ENCODE measurements at places on chromosomes 11 and 22. TPM values are rescaled to one million over a fixed set of nuclear protein-coding genes. Genes with fewer than 3 reads are reported as not detected.

FOLR2 gene
- total RNA-seq, result not detected

PTPRJ gene
- 1.8 TPM for total RNA-seq

OR5A1 gene
- total RNA-seq, result not detected

MPST gene
- 34.7 TPM for total RNA-seq

PNPLA5 gene
- total RNA-seq, result not detected

MPZL3 gene
- total RNA-seq, result 0.26 TPM

TSPAN18 gene
- total RNA-seq, result not detected

USP28 gene
- total RNA-seq, result 19.5 TPM

TMPRSS4 gene
- 0.17 TPM for total RNA-seq

DBX1 gene
- not detected for total RNA-seq

NXPE1 gene
- total RNA-seq, result not detected

YPEL4 gene
- 2.2 TPM for total RNA-seq

VPREB1 gene
- total RNA-seq, result not detected

NCF4 gene
- total RNA-seq, result not detected

OR52H1 gene
- total RNA-seq, result 0.63 TPM

B3GAT1 gene
- not detected for total RNA-seq

CRYBB2 gene
- not detected for total RNA-seq

KRTAP5-7 gene
- not detected for total RNA-seq

OR8D4 gene
- total RNA-seq, result not detected

TMPRSS5 gene
- 0.16 TPM for total RNA-seq

ROBO4 gene
- 1.1 TPM for total RNA-seq

NR1H3 gene
- 28.5 TPM for total RNA-seq

HIRA gene
- 16.6 TPM for total RNA-seq

Measured in bronchial smooth muscle cell (primary cell).